ENCODE measurements at places on chromosomes 4 and X. TPM values are rescaled to one million over a fixed set of nuclear protein-coding genes. Genes with fewer than 3 reads are reported as not detected.

MAMLD1 gene
- total RNA-seq = 4.5 TPM

- no peak for DNase-seq
Observed at GRCh38 chr4:3305610-3306371, 13.0 kb downstream of the RGS12 start.

DNA sequence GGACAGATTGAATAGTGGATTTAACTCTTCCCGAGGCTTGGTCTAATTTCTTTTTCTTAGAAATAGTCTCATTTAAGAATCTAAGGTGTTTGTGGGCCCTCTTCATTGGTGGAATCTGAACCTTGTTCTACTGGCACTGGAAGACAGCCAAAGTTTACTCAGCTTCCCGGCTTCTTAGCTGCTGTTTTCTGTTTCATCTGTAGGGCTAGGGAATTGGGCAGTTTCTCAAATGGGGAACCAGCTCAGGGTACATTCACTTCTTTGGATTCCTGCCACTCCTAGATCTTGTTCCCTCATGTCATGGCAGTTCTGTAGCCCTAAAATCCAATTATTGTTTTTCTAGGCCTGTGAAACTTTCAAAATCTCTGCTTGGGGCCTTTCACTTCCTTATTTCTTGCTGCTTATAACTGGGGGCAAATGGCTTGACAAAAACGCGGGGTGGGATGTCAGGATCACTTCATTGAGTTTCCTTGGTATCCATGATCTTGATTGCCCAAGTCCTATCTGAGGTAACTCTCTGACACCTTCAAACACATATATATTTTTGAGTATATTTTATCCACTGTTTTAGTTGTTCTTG is 985.0 kb downstream of the C4orf33 start:
- no peak for DNase-seq

GRCh38 chr4:10144966-10145365 is 28.4 kb upstream of the WDR1 start:
- DNase-seq = no peak

PITX2 gene
- 0.77 TPM for total RNA-seq

EGFL6 gene
- total RNA-seq = not detected

- DNase-seq = no peak
Observed at GRCh38 chr4:101142259-101142658, 205.1 kb downstream of the PPP3CA start.

DNA sequence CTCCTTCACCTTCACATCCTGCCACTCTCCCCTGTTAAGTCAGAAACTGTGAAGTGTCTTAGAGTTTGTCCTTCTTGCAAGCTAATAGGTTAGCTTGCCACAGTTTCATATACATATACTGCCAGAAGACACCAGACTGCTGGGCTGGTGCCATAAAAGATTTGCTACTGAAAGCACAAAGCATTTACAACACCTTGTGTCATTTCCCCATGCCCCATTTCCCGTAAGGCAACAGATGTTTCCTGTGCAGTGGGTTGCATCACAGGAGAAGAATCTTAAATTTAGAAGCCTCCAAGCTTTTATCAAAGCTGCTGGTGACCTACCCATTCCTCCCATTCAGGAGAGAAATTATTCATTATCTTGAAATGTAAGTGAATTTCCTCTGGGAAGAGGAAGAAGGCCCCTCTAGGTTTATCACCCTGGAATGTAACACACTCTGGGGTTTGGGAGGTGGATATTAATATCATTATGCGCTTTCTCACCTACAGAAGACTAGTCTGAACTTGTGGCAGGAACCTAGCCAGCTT is 34.5 kb upstream of the RAB33B start:
- DNase-seq = no peak

DNA sequence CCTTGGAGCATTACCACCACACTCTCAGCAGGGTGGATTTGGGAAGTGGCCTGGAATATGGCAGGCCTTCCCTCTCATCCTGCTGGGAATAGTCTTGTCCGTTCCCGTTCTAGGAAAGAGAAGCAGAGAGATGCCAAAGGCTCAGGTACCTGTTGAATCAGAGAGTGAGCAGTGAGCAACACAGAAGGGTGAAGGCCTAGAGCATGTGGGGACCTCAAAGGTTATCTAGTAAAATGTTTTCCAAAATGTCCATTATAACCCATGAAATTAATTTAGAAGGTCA is 30.8 kb downstream of the SLC16A2 start:
- no peak for DNase-seq

DNA sequence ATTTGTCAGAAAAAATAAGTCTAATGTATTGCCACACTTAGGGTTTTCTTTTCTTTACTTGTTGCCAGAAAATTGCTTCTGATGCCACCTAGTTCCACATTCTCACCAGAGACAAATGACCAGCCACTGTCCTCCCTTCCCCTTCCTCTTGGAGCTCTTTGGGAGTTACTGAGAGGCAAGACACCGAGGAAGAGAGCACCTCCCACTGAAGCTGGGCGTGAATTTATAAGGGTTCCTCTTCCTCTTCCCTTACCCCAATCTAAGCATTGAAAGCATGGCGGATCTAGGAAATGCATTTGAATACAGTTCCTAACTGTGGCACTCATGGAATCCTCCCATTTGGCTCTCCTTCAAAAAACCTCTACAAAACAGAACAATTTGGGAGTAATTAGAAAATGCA is 30.0 kb downstream of the ANXA3 start:
- no peak for DNase-seq

AFM gene
- not detected for total RNA-seq

- no peak for DNase-seq
Observed at GRCh38 chrX:24767557-24767956, 73.8 kb downstream of the POLA1 start.

DNA sequence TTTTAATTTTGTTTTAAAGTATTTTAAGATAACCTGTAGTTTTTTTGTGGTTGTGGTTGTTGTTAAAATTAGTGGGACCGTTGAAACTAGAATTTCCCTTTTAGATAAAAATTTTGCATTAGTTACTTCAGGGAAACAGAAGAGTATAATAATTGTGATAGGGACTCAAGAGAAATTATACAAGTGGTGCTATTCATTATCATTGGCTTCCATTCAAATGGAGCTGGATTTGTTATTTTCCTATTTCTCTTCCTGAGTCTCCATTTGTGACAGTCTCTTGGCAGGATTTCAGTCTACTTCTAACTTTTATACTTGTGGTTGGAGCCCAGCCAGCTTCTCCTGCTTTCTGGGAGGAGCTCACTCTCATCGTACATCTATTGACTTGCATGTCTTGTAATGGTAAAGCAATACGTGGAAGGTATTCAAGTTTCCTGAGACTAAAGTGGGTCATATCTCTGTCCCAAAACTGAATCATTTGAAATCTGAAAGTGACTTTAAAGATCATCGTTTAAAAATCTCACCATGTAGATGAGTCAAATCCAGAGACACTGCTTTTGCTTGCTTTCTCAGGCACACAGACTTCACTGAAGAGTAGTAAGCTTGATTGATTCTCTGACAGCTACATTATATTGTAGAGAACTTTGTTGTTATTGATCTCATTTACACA is 155.8 kb downstream of the RPA4 start:
- no peak for DNase-seq

DNA sequence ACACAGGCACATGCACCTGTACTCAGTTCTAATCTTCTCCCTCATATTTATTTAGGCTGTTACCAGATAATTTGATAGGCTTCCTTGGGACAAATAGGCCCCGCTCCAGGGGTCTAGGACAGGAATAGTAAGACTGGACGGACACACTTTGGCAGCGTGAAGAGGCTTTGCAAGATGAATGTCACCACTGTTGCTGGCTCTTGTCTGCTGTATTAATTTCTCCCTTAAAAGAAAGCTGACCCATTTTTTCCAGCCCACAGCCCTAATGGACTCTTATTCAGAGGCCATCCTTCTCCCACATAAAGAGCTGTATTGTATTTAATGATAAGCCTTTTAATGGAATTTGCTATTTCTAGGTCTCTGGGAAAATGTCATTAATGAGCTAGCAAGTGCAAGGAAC is 18.0 kb downstream of the FAM184B start:
- no peak for DNase-seq

DNA sequence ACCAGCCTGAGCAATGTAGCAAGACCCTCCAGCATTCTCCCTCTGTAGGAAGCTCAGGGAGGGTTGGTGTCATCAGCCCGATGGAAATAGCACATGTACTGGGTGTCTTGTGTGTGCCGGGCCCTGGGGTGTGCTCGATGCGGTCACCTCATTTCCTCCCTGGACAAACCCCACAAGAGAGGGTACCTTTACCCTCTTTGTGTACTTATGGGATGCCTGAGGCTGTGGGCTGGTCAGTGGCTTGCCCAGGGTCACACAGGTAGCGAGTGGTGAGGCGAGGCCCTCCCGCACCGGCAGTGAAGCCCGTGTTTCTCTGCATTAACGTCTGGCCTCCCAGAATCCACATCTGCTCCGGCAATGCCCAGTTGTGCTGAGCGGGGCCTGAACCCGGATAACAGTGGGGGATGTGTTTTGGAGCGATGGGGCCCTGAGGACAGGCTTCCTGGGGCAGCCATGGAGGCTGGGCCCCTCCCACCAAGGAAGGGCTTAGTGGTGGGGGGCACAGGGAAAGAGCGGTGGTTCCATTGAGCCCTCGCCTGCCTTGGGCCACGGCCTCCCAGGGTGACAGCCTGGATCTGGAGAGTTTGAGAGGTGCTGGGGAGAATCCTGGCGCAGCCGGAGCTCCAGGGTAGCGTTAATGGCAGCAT is 8.1 kb downstream of the PSAPL1 start:
- DNase-seq = no peak

DNA sequence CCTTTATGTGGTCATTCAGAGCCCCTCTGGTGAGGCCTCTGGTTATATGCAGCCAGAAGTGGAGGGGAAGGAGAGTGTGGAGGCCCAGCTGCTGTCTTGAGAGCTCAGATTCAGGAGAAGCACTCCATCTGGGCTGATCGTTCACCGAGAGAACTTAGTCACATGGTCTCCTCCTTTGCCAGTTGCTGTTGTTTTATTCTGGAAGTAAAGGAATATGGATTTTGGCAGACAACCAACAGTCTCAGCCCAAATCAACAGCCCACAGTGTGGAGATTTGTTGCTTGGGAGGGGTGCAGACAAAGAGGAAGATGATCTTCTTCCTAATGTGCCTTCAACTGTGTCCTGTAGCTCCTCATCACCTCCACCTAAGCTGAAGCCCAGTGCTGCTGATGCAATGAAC is 355.4 kb downstream of the ANK2 start:
- DNase-seq = no peak

DNA sequence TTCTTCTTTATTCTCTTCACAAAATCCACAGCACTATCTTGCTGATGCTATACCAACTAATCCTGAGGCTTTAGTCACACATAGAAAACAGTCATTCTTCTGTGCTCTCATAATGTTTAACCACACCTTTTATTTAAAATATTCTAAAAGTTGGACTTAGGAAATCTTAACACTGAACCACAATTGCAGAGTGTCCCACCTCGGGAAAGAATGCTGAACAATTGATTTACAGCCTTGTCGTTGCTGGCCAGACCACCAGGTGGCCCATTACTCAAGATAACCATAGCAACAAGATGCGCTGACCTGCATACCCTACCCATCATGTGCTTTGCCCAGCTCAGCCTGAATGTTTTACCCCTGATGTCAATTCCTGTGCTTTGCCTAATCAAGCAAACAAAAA is 100.8 kb downstream of the ARSJ start:
- peak; percentile 19 for DNase-seq

SRPK3 gene
- 0.30 TPM for total RNA-seq

DNA sequence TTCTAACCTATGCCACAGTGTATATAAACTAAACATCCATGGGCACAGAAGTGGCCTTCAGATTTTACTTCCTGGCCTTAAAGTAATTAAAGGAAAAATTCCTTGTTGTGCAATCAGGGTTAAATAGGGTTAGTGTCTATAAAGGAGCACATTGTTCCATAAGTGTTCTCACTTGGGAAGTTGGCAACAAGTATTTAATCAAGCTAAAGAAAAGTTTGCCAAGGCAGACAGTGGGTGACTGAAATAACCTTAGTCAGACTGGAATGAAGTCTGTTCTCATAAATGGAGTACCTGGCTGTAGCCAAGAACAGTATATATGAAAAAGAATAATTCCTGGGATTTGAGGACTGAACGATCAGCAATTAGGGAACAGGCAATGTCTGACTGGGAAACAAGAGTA is 213.6 kb downstream of the HTR2C start:
- no peak for DNase-seq

- no peak for DNase-seq
Observed at GRCh38 chr4:106208481-106209460, 107.2 kb downstream of the TBCK start.

GRCh38 chrX:97743014-97743413 is 859.3 kb downstream of the RPA4 start:
- no peak for DNase-seq

SSX4B gene
- total RNA-seq = not detected

SMPX gene
- total RNA-seq = not detected
